ENCODE measurements at places on chromosomes 13 and 19.

DNA sequence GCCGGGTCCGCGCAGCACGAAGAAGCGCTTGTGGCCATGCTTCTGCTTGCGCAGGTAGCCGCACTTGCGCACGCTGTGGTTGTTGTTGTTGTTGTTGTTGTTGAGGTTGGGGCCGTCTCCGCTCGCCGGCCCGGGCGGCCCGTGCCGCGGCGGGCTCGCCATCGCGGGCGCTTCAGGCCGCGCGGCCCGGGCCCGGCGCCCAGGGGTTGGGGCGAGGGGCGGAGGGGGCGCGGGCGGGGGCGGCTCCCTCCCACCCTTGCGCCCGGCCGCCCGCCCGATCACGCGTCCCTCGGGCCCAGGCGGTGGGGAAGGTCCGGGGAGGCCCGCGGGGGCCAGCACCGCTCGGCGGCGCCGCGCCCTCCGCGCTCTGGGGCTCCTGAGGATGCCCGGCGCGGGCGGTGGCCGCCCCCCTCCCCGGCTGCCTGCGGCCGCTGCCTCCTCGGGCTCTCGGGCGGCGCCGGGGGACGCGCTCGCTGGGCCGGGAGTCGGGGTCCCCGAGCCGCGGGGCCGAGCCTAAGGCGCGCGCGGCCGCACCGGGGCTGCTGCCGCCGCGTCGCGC is 412 bp downstream of the IRS2 start:
- no peak for DNase-seq

- no peak for DNase-seq
Measured at GRCh38 chr19:1355568-1356507, 27.9 kb upstream of the NDUFS7 start.

DNA sequence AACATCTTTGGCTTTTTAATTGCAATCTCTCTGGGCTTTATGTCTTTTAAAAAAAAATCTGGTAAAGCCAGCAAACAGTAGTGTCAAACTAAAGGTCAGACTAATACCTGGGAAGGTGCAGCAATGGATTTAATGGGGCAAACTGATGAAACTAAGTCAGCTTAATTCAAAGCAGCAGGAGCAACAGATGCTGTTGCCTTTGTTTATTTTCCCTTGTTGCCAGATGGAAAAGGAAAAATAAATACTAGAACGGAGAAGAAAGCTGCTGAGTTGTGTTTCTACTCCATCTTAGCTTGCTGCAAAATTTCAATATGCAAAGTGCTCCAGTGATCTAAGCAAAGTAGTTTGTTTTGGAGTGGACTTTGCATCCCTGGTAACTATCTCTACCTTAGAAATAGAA is 1097.8 kb downstream of the PCDH17 start:
- DNase-seq, result no peak

DNA sequence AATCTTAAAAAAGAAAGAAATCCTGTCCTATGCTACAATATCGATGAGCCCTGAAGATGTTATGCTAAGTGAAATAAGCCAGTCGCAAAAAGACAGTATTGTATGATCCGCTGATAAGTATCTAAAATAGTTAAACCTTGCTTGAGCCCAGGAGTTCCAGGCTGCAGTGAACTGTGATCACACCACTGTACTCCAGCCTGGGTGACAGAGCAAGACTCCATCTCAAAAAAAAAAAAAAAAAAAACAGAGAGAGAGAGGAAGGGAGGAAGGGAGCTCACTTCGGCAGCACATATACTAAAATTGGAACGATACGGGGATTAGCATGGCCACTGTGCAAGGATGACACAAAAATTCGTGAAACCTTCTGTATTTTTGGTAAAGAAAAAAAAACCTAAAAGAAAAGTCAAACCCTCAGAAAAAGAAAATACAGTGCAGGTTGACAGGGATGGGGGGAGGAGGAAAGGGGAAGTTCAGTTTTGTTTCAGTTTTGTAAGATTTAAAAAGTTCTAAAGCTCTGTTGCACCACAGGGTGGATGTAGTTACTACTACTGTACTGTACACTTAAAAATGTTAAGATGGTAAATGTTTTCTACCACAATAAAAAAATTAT is 8.4 kb downstream of the CLASRP start:
- peak; percentile 27 for DNase-seq

- DNase-seq, result peak; percentile 99
Measured at GRCh38 chr13:52809310-52809769, 39.1 kb downstream of the PCDH8 start.

- DNase-seq, result no peak
Measured at GRCh38 chr19:10513223-10513622, 4.0 kb downstream of the S1PR5 start.

DNA sequence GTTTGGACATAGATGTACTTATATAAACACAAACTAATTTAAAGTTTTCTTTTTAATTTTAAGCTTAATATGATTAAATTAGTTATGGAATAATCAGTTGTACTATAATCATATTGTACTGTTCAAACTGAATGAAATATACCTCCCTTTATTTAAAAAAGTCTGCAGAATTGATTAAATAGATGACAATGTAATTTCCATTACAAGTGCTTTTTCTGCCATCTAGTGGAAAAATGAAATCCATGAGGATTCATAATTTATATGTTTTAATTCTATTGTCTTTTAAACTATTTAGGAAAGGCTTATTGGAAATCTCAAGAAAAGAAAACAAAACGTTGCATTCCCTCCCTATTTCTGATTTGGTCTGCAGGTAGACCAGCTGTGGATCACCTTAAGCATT is 30.9 kb downstream of the MZT1 start:
- DNase-seq, result no peak

GRCh38 chr13:70844391-70845108 is 736.3 kb upstream of the KLHL1 start:
- no peak for DNase-seq

DNA sequence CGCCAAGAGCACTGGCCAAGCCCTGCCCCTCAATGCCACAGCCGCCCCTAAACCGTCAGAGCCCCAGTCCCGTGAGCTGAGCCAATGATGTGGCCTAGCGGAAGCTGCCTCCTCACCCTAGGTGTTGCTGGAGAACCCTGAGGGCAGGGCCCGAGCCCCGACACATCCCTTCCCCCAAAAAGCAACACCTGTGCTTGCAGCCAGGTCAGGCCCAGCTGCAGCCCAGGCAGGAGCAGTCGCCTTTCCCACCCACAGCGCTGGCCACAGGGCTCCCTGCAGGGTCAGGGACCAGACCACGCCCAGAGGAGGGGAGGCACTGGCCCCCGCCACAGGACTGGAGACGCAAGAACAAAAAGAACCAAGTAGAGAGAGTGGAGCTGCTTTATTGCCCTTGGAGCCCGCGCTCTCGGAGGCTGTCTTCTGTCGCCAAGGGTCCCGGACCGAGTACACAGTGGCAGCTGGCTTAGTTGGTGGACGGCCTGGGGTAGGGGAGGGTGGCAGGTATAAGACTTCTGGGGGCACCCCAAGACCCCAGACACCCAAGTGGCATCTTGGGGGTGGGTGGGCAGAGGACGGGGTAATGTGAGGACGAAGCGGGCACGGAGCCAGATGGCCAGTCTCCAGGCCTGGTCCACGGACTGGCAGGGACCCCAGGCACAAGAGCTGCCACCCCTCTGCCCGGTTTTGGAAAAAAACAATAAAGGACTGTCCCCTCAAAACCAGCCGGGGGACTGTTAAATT is 3.3 kb downstream of the P2RY11 start:
- no peak for DNase-seq

- no peak for DNase-seq
Measured at GRCh38 chr13:114059946-114060860, 72.2 kb downstream of the RASA3 start.

- peak; percentile 30 for DNase-seq
Measured at GRCh38 chr13:41054919-41055619, 6.2 kb upstream of the WBP4 start.

GRCh38 chr13:42035905-42036521 is 12.4 kb upstream of the DGKH start:
- DNase-seq, result no peak

GRCh38 chr19:48645620-48646000 is 377 bp downstream of the CA11 start:
- DNase-seq, result no peak

DNA sequence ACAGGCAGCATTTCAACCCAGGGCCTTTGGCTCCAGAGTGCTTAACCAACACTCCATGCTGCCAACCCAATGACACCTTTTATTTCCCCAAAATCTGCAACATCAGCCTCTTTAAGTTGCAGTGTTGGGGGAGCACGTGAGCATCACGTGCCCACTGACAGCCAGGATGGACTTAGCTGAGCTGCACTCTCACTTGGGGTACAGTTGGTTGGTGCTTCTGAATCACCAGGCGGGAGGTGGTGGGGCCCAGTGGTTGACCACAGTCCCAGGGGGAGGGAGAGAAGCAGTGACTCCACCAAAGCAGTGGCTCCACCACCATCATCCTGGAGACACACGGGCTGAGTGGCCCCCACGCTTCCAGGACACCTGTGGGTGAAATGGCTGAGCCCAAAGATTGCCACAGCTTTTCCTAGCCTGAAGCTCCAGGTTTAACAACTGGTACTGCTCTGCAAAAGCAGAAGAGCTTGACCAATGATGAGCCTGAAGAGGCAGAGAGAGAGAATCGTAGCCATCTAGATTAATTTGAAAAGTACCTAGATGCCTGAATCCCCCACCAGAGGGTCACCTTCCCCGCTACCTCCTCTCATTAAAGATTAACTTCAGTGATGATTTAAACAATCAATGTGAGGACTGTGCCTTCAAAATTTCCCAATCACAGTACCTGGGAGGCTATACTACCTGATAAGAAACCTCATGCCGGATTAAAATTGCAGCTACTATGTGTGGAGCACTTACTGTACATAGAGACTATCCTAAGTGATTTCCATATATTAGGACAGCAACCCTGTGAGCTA is 193.8 kb downstream of the FOXO1 start:
- DNase-seq, result no peak

DNA sequence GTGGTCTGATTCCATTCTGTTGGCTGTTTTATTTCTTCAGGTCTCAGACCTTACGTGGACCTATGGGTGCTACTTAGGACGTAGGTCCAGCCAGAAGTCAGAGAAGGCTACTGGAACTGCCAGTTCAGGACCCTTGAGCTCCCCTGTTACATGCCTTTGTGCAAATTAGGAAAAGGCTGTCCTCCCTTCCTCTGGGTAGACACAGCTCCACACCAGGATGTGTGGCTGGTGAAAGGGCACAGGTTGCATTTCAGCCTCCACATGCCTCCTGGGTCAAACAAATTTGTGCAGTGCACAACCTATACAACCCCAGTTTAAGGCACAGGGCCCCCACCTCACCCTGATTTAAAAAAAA is 43.9 kb upstream of the MAP3K10 start:
- DNase-seq, result no peak
